ENCODE measurements at places on chromosomes 16 and 17. TPM values are rescaled to one million over a fixed set of nuclear protein-coding genes. Genes with fewer than 3 reads are reported as not detected.

MEIOC gene
- 0.14 TPM for total RNA-seq

AP2B1 gene
- 98.1 TPM for total RNA-seq

SOX9 gene
- total RNA-seq, result 26.1 TPM

CA5A gene
- not detected for total RNA-seq

ASGR2 gene
- not detected for total RNA-seq

RUNDC3A gene
- total RNA-seq, result not detected

NOS2 gene
- total RNA-seq, result 0.12 TPM
